ENCODE measurements at places on chromosomes 13 and 19. TPM values are rescaled to one million over a fixed set of nuclear protein-coding genes. Genes with fewer than 3 reads are reported as not detected.
A peak's percentile ranks its signal among the peaks of the same experiment; 100 is the strongest.

- H3K4me1 ChIP-seq, result no peaks in the 10 kb centered on the region
- H3K27me3 ChIP-seq, result no peaks in the 10 kb centered on the region
- peak overlapping the region; percentile 94 for H3K4me3 ChIP-seq
- H3K27ac ChIP-seq, result no peak overlapping the region
These were observed 711 bp upstream of the MIPEP start for GRCh38 chr13:23889615-23890607.

ELSPBP1 gene
- polyA plus RNA-seq, result 0.07 TPM

- no peaks in the 10 kb centered on the region for H3K36me3 ChIP-seq
- H3K27me3 ChIP-seq, result no peaks in the 10 kb centered on the region
- DNase-seq, result no peak
- H3K27ac ChIP-seq, result no peak overlapping the region
- no peaks in the 10 kb centered on the region for H3K4me1 ChIP-seq
These were observed 319.3 kb downstream of the RFC3 start for GRCh38 chr13:34137200-34137599.

DNA sequence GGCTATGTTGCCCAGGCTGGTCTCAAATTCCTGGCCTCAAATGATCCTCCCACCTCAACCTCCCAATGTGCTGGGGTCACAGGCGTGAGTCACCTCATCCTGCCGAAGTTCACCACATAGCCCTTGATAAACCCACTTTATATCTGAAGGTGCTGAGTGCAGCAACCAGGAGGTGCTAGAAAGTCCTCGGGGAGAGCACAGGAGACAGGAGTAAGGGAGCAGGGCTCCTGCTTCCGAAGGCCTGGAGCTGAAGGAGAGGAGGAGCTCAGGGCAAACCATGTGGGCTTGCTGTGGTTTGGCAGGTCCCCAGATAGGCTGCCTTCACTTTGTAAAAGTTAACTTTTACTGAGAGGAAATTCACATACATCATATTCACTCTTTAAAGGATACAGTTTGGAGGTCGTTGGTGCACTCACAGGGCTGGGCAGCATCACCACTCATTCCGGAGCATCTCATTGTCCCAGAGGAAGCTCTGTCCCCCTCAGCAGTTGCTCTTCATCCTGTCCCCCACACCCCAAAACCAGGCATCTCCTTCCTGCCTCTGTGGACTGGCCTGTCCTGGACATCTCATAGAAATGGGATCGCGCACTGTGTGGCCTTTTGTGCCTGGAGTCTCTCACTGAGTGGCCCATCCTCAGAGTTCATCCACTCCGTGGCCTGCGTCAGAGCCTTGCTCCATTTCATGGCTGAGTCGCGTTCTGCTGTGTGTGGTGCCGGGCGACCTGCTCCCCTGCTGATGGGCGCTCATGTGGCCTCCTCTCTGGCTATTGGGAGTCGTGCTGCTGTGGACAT, 49.5 kb downstream of the KDM4B start:
- H3K27ac ChIP-seq, result no peak overlapping the region
- H3K27me3 ChIP-seq, result no peaks in the 10 kb centered on the region
- H3K4me1 ChIP-seq, result no peaks in the 10 kb centered on the region
- DNase-seq, result no peak

DNA sequence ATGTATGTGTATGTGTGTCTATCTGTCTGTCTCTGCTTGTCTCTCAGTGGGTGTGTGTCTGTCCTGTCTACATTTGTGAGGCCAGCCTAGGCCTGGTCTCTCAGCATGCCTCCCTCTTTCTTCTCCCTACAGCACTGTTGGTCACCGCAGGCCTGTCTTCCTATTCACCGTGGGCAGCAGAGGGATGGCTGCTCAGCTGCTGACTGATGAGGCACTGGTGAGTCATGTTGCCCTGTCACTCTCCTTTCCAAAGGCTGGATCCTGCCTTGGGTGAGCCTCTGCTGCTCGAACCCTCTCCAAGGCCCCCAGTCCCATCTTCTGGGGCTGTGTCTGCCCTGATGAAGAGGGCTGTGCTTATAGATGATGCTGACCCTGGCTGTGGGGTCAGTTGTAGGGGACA, 6.3 kb downstream of the ZNF71 start:
- no peaks in the 10 kb centered on the region for H3K27me3 ChIP-seq
- H3K4me1 ChIP-seq, result no peaks in the 10 kb centered on the region
- no peak overlapping the region for H3K27ac ChIP-seq
- H3K36me3 ChIP-seq, result peaks cover 12% of the 10 kb centered on the region
- DNase-seq, result no peak
- H3K4me3 ChIP-seq, result no peak overlapping the region

GRCh38 chr19:44615863-44616247, 2.5 kb downstream of the IGSF23 start:
- no peaks in the 10 kb centered on the region for H3K27me3 ChIP-seq
- H3K27ac ChIP-seq, result peak overlapping the region; percentile 94
- no peak overlapping the region for H3K4me3 ChIP-seq
- H3K36me3 ChIP-seq, result peaks cover 3% of the 10 kb centered on the region
- peaks cover 46% of the 10 kb centered on the region for H3K4me1 ChIP-seq

DNA sequence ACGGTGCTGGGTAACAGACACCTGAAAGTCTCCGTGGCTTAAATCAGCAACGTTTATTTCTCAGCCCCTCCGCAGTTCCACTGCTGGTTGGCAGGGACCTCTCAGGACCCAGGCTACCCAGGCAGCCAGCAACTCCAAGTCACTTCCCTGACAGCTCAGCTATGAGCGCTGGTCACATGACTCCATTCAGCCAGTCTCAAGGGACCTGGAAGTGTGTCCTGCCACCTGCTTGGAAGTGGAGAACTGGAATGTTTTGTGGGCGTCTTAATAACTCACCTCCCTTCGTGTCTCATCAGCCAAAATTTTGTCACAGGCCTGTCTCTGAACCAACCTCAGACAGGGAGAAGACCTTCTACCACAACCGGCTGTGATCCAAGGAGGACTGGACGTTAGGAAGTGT, 72.8 kb downstream of the DPF1 start:
- H3K27ac ChIP-seq, result no peak overlapping the region
- H3K4me1 ChIP-seq, result no peaks in the 10 kb centered on the region
- no peak for DNase-seq
- peaks cover 56% of the 10 kb centered on the region for H3K36me3 ChIP-seq

- H3K36me3 ChIP-seq, result peaks cover 9% of the 10 kb centered on the region
- no peak for DNase-seq
- H3K4me1 ChIP-seq, result no peaks in the 10 kb centered on the region
- no peak overlapping the region for H3K27ac ChIP-seq
- no peaks in the 10 kb centered on the region for H3K27me3 ChIP-seq
These were observed 68.0 kb downstream of the CRYL1 start for GRCh38 chr13:20457670-20458069.

DNA sequence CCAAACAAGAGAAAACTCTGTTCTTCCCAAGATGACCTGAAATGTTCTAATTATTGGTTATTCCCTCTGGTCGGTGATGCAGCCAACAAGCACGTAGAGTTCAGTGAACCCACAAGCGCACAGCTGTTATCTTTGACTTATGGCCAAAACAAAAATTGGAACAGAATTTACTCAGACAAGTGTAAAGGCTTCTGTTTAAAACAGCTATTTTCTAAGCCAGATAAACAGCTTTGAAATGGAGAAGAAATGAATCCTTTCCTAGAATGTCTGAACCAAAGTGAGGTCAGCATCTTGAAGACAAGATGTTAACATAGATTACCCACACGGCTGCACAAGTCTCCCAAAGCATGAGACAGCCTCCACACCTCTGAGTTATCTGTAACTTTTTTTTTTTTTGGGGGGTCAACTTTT, 669.2 kb downstream of the DIAPH3 start:
- no peak for DNase-seq
- H3K36me3 ChIP-seq, result no peaks in the 10 kb centered on the region
- no peak overlapping the region for H3K27ac ChIP-seq
- no peak overlapping the region for H3K4me3 ChIP-seq
- peaks cover 2% of the 10 kb centered on the region for H3K27me3 ChIP-seq
- no peaks in the 10 kb centered on the region for H3K4me1 ChIP-seq

DNA sequence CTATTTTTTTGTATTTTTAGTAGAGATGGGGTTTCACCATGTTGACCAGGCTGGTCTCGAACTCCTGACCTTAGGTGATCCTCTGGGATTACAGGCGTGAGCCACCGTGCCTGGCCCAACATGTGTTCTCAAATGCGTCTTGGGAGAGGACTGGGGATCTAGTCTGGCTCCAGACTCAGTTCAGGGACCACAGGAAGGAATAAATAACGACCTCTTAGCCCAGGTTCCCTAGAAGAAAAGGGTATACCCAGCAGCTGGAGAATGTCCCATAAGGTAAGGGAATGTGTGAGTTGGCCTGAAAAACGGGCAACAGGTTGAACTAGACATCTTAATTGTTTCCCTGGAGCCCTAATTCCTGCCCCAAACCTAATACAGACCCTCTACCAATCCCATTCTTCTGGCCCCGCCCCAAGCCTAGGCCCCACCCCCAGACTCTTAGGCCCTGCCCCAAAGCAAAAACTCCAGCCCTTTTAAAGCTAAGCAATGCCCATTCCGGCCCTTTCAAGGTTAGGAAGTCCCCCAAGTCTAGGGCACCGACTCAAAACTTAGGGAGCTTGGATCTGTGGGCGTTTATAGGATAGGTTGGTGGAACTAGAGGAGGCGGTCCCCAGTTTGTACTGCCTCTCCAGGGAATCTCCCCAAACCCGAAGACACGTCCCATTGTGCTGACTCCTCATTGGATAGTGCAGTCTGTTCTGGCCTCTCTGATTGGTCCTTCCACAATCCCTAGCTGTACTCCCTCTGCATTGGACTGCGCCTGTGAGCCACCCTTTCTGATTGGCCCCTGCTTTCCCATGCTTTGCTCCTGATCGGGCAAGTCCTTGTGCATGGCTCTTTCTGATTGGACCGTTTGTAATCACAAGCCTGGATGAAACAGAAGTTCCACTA, 5.4 kb upstream of the LRFN1 start:
- peaks cover 3% of the 10 kb centered on the region for H3K4me1 ChIP-seq
- H3K36me3 ChIP-seq, result no peaks in the 10 kb centered on the region
- no peak overlapping the region for H3K4me3 ChIP-seq
- H3K27ac ChIP-seq, result no peak overlapping the region

OR4F17 gene
- polyA plus RNA-seq, result not detected

NKG7 gene
- 12.4 TPM for polyA plus RNA-seq

DNA sequence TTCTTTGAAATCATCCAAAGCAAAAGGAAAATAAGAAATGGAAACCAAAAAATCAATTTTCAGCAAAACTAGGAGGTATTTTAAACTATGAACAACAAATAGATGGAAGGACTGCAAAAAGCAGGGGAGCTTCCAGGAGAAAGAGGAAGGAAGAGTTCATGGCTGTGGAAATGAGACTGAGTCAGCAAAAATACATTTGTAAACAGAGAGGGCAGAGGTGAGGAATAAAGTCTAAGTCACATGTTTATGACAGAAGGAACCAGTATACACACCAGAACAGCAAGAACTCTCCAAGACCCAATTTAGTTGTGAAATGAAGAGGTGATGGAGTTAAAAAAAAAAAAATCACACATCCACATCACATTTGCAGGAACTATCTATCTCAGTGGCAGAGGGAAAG, 69.6 kb downstream of the RNASEH2B start:
- no peaks in the 10 kb centered on the region for H3K27me3 ChIP-seq
- no peak overlapping the region for H3K4me3 ChIP-seq
- H3K4me1 ChIP-seq, result no peaks in the 10 kb centered on the region
- peak overlapping the region; percentile 5 for H3K27ac ChIP-seq
- peaks cover 3% of the 10 kb centered on the region for H3K36me3 ChIP-seq
- no peak for DNase-seq

DNA sequence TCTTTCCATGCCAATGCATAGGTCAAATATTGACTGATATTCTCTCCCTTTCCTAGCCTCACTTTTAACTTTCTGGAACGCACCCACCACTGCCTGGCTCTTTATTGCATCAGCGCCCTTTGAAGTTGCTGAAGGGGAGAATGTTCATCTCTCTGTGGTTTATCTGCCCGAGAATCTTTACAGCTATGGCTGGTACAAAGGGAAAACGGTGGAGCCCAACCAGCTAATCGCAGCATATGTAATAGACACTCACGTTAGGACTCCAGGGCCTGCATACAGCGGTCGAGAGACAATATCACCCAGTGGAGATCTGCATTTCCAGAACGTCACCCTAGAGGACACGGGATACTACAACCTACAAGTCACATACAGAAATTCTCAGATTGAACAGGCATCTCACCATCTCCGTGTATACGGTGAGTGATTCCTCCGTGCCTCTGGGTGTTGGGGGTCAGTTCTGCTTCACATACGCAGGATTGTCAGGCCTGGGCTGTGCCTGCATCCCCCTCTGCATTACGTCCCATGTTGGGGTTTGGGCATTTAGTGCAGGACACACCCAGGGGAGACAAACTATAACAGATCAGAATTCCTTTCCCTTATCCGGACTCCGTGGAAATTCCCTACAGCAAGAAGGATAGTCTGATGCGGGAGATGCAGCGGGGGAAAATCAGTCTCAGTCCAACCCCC, 1.3 kb downstream of the CEACAM21 start:
- DNase-seq, result no peak
- H3K36me3 ChIP-seq, result no peaks in the 10 kb centered on the region
- peaks cover 13% of the 10 kb centered on the region for H3K27me3 ChIP-seq
- H3K27ac ChIP-seq, result no peak overlapping the region
- H3K4me1 ChIP-seq, result no peaks in the 10 kb centered on the region

DNA sequence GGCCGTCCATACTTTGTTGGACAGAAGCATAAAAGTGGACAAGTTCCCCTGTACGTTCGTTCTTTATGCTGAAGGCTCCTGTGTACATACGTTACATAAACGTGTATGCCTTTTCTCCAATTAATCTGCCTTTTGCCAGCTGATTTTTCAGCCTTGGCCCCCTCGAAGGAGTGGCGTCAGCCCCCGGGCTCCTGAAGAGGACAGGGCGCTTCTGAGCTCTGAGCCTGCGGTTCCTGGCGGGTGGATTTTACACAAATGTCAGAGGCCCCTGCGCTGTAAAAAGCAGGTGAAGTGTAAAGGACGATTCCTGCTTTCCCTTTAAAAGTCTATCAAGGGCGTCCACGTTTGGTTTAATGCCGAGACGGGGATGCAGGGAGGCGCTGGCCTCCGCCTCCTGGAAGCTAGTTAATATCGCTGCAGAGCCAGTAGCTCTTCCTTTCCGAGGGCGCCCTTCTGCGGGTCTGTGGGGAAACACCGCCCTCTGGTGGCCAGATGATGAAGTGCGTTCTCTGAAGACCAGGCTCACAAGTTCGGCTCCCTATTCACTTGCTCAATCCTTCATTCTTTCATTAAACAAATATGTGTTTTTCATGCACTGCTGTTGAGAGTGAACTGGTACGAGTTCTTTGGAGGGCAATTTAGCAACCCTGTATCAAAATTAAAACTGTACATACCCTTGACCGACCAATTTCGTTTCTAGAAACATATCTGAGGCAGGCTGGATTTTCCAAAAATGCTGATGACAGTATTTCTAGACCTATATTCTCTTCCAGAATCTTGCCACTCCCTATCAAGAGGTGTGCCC, 62.0 kb downstream of the GPR12 start:
- H3K4me1 ChIP-seq, result no peaks in the 10 kb centered on the region
- peak; percentile 73 for DNase-seq
- H3K36me3 ChIP-seq, result no peaks in the 10 kb centered on the region
- H3K27ac ChIP-seq, result no peak overlapping the region
- H3K4me3 ChIP-seq, result no peak overlapping the region
- no peaks in the 10 kb centered on the region for H3K27me3 ChIP-seq

DNA sequence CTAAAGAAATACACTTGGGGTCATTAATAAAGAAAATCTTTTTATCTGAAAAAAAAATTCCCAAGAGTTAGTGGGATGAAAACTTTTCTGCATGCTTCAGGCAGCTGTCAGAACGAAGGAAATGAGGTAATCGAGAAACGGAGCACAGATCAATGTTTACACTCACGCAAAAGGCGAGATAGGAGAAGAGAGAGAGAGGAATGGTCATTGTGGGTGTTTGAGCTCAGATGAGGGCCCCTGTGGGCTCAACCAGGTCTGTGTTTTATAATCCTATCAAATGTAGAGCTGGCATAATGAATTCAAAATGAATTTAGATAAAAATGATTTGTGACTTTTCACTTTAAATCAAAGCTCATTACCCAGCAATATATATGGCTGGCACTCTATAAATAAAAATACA, 6.3 kb upstream of the RXFP2 start:
- no peak overlapping the region for H3K27ac ChIP-seq
- H3K36me3 ChIP-seq, result no peaks in the 10 kb centered on the region
- H3K27me3 ChIP-seq, result no peaks in the 10 kb centered on the region
- H3K4me1 ChIP-seq, result peaks cover 3% of the 10 kb centered on the region
- no peak overlapping the region for H3K4me3 ChIP-seq
- DNase-seq, result no peak
